Omental fat pad (tissue), 4 donors: ENCODE measurements at places on chromosomes 2 and 18.

GRCh38 chr2:222572264-222572721 is 83.6 kb downstream of the FARSB start:
- DNase-seq = no peak

DNA sequence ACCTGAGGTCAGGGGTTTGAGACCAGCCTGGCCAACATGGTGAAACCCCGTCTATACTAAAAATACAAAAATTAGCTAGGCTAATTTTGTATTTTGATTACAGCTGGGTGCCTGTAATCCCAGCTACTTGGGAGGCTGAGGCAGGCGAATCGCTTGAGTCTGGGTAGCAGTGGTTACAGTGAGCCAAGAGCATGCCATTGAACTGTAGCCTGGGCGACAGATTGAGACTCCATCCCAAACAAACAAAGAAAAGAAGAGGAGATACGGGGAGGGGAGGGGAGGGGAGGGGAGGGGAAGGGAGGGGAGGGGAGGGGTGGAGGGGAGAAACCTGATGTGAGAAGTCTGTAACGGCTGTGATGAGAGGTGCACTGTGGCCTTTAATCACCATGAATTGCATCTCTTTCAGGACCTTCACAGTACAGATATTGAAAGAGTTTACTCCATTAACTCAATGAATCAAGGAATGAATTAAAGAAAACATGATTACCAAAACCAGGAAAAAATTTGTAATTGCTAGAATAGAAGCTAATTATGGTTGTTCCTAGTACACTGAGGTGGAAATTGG is 135.3 kb downstream of the CALCRL start:
- DNase-seq = no peak

DNA sequence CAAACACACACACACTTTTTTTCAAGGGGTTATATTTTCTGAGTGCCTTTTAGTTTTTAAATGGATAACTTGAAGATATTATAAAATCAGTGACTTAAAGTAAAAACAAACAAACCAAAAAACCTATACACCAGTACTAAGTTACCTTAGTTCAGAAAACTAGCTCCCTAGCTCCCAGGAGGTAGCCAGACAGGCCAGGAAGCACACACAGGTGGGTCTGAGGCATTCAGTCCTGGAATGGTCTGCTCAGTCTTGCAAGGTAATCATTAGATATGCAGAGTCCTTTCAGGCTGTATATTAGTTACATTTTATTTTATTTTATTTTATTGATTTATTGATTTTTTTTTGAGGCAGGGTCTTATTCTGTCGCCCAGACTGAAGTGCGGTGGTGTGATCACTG is 10.7 kb upstream of the DYNC2LI1 start:
- DNase-seq = no peak

- no peak for DNase-seq
Measured at GRCh38 chr2:55761526-55761925, 67.9 kb upstream of the PNPT1 start.

DNA sequence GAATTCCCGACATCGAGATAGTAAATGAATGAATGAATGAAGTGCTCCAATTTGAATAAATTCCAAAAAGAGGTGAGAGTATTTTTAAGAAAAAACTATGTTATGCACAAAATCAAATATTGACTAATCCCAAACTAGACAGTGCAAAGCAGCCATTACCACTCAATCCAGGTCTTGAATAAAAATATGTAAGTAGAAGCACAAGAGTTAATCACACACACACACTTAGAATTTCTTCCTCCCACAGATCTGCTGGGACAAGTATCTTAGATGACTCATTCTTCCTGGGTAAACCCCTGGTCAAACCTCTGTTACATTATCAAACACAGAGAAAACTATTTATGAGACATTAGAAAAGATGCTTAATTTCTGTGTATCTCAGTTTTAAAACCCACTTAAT is 102.0 kb downstream of the PLA2R1 start:
- DNase-seq = no peak
